ENCODE measurements at places on chromosomes 7 and 10.

- no peak for DNase-seq
- peaks cover 6% of the 10 kb centered on the region for H3K4me1 ChIP-seq
- no peak overlapping the region for H3K4me3 ChIP-seq
- H3K27me3 ChIP-seq = no peaks in the 10 kb centered on the region
These were observed 56.8 kb downstream of the RAB11FIP2 start for GRCh38 chr10:117989962-117990361.

DNA sequence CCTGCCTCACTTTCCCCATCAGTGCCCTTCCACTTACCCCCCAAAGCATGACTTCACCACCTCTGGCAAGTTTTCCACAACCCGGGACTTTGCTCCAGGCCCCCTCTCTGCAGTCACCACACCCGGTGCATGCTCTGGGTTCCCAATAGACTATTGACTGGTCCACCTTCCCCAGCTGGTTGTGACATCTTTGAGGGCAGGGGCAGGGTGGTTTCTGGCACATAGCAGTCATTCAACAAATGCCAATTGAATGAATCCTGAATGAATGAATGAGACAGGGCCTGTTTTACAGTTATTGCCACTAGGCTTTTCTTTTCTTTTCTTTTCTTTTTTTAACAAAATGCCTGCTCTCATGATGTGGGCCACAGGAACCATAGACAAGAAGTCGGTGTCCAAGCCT, 28.8 kb upstream of the DOCK1 start:
- no peak overlapping the region for H3K27ac ChIP-seq
- no peak overlapping the region for H3K4me3 ChIP-seq
- no peak for DNase-seq
- H3K4me1 ChIP-seq = no peaks in the 10 kb centered on the region

GRCh38 chr7:342681-343216, 52.8 kb downstream of the FOXL3 start:
- peaks cover 25% of the 10 kb centered on the region for H3K27me3 ChIP-seq
- H3K4me1 ChIP-seq = peaks cover 4% of the 10 kb centered on the region
- H3K27ac ChIP-seq = no peak overlapping the region
- no peaks in the 10 kb centered on the region for H3K36me3 ChIP-seq
- no peak overlapping the region for H3K4me3 ChIP-seq

GRCh38 chr10:112539340-112539739, 92.3 kb downstream of the VTI1A start:
- no peak for DNase-seq
- no peaks in the 10 kb centered on the region for H3K36me3 ChIP-seq
- no peaks in the 10 kb centered on the region for H3K27me3 ChIP-seq

- no peaks in the 10 kb centered on the region for H3K36me3 ChIP-seq
- DNase-seq = no peak
- no peaks in the 10 kb centered on the region for H3K27me3 ChIP-seq
- no peak overlapping the region for H3K27ac ChIP-seq
- no peak overlapping the region for H3K4me3 ChIP-seq
These were observed 4.8 kb upstream of the EIF4EBP2 start for GRCh38 chr10:70399177-70399576.

GRCh38 chr7:117072620-117073118, 119.4 kb downstream of the ST7 start:
- no peak overlapping the region for H3K4me3 ChIP-seq
- H3K36me3 ChIP-seq = no peaks in the 10 kb centered on the region
- no peak for DNase-seq
- peaks cover 3% of the 10 kb centered on the region for H3K4me1 ChIP-seq

DNA sequence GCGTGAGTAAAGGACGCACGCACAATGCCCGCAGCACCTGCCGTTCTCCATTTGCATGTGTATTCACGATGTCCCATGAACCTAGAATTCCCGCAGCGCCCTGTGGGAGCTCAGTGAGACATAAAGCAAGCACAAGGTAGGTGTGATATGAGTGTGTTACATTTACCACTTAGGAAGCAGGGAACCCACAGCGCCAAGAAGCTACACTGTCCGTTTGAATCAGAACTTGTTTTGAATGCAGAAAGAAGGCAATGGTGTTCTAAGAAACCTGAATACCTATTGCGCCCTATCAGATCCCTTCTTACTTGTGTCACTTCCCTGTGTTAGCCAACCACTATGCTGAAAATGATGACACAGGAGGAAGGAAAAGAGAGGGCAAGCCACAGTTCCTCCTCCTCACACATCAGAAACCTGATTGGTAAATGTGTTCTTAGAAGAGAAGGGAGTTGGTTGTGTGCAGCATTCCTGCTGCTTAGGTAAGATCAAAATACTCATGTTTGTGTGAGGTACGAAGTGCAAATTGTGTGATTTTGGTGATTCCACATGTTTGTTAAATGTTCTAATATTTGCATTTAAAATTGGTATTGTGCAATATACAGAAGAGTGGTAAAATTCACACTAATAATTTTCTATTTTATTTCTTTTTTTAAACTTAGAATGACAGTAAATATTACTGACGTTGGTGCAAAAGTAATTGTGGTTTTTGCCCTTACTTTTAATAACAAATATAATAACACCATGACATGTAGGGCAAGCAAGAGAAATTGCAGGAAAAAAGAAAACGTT, 185.4 kb downstream of the SEC23IP start:
- H3K27ac ChIP-seq = no peak overlapping the region
- H3K4me1 ChIP-seq = peaks cover 2% of the 10 kb centered on the region
- H3K4me3 ChIP-seq = no peak overlapping the region
- no peaks in the 10 kb centered on the region for H3K36me3 ChIP-seq
- H3K27me3 ChIP-seq = peaks cover 17% of the 10 kb centered on the region

GRCh38 chr7:26685606-26686005, 178.8 kb downstream of the SKAP2 start:
- H3K36me3 ChIP-seq = no peaks in the 10 kb centered on the region
- H3K4me1 ChIP-seq = peaks cover 3% of the 10 kb centered on the region
- H3K4me3 ChIP-seq = no peak overlapping the region

DNA sequence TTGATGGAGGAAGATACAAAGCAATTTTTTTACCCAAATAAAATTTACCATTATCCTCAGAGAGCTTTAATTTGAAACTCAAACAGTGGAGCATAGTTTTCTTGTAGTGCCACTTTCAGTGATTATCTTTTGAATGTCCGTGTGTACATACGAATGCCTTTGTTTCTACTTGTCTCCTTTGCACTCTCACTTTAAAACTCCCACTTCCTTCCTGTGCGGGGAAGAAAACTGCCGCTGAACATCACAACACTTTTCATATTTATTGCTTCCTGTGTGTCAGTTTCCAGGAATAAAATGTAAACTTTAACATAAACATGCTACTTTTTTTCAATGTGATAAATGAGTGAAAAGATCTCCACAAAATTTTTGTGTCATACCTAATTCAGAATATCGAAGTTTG, 102.4 kb downstream of the SEMA3A start:
- no peaks in the 10 kb centered on the region for H3K27me3 ChIP-seq
- H3K4me1 ChIP-seq = no peaks in the 10 kb centered on the region
- H3K27ac ChIP-seq = no peak overlapping the region
- no peaks in the 10 kb centered on the region for H3K36me3 ChIP-seq
- H3K4me3 ChIP-seq = no peak overlapping the region

DNA sequence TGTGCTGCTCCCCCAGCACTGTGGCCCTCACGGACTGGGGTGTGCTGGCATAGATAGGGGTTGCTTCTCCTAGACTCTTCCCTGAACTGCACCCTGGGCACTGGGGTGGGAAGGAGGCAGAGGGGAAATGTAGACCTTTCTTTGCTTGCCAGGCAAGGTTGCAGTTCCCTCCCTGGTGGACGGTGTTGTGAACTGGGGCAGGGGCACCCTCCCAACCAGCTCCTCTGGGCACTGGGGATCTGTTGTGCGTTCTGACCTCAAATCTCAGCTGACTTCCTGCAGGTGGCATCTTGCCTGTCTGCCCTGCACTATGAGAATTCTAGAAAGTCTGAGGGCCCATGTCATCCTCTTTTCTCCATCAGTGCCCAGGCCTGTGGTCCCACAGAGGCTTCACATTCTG, 53.9 kb downstream of the ARHGAP22 start:
- no peak for DNase-seq
- H3K4me3 ChIP-seq = no peak overlapping the region
- H3K27ac ChIP-seq = no peak overlapping the region
- H3K36me3 ChIP-seq = no peaks in the 10 kb centered on the region
- no peaks in the 10 kb centered on the region for H3K27me3 ChIP-seq

GRCh38 chr7:130877991-130878305, 143.9 kb upstream of the KLF14 start:
- no peak overlapping the region for H3K4me3 ChIP-seq
- H3K4me1 ChIP-seq = peaks cover 30% of the 10 kb centered on the region
- H3K27me3 ChIP-seq = no peaks in the 10 kb centered on the region
- H3K27ac ChIP-seq = no peak overlapping the region
- no peak for DNase-seq

- H3K36me3 ChIP-seq = no peaks in the 10 kb centered on the region
- DNase-seq = no peak
- no peak overlapping the region for H3K4me3 ChIP-seq
- H3K27ac ChIP-seq = no peak overlapping the region
- no peaks in the 10 kb centered on the region for H3K4me1 ChIP-seq
- H3K27me3 ChIP-seq = no peaks in the 10 kb centered on the region
These were observed 40.9 kb downstream of the MYO3A start for GRCh38 chr10:25974897-25975459.

GRCh38 chr7:462173-463103, 57.2 kb downstream of the PDGFA start:
- H3K4me3 ChIP-seq = no peak overlapping the region
- DNase-seq = no peak
- H3K4me1 ChIP-seq = peaks cover 16% of the 10 kb centered on the region

DNA sequence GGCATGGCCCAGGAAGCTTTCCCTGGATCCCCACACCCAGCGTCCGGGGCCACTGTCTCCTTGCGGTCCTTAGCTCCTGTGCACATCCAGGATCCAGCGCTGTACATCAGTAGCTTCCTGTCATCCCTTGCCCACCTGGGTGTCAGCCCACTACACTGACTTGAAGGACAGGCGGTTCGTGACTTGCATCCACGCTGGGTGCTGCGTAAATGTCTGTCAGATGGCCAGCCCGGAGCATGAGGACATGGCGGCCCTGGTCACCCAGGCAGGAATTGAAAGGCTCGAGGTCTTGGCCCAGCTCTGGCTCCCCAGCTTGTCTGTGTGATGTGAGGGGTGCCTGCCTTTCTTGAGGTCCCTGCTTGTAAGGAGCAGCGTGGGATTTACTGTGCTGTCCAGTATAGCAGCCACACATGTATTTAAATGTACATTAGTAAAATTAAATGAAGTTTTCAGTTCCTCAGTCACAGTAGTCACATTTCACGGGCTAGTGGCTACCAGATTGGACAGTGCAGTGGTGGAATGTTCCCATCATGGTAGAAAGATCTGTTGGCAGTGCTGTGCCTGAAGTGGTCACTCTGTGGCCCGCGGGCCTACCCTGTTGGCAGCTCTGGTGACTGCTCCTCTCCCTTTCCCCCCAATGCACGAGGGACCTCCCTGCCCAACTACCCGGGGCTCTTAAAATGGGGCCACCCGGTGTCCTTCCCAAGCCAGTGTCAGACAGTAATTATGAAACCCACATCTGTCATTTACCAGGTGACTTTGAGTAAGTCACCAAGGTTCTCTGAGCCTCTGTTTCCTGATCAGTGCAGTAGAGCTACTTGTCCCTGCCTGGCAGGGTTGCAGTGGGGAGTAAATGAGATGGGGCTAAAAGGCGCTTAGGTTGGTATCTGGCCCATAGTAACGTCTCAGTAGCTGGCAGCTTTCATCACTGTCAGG, 97.8 kb upstream of the PPIF start:
- no peaks in the 10 kb centered on the region for H3K27me3 ChIP-seq
- H3K36me3 ChIP-seq = peaks cover 58% of the 10 kb centered on the region
- H3K4me1 ChIP-seq = peaks cover 3% of the 10 kb centered on the region
- no peak for DNase-seq
- no peak overlapping the region for H3K4me3 ChIP-seq

GRCh38 chr10:126671402-126671975, 996 bp upstream of the C10orf90 start:
- H3K4me3 ChIP-seq = no peak overlapping the region
- DNase-seq = no peak
- H3K27ac ChIP-seq = no peak overlapping the region
- H3K4me1 ChIP-seq = no peaks in the 10 kb centered on the region

GRCh38 chr7:103752995-103753394, 236.5 kb downstream of the RELN start:
- no peaks in the 10 kb centered on the region for H3K4me1 ChIP-seq
- H3K27ac ChIP-seq = no peak overlapping the region
- no peaks in the 10 kb centered on the region for H3K36me3 ChIP-seq
- H3K27me3 ChIP-seq = no peaks in the 10 kb centered on the region

DNA sequence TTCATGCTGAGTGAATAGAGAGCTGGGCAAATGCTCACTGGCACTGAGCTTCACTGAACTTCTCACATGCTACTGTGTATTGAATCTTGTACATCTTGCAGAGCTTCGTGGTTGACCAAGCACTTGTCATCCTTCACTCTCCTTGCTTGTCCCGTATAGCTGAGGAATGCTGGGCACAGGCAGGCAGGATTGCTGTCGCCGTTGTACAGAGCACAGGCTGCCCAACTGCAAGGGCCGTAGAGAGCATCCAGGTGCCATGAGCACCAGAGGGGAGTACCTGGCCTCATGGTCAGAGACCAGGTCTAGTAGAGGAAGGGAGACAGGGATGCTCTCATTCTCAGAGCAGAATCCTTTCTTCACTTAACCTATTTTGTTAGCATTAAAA, 99.8 kb upstream of the RET start:
- DNase-seq = no peak
- H3K27ac ChIP-seq = no peak overlapping the region
- no peaks in the 10 kb centered on the region for H3K27me3 ChIP-seq
- no peak overlapping the region for H3K4me3 ChIP-seq

DNA sequence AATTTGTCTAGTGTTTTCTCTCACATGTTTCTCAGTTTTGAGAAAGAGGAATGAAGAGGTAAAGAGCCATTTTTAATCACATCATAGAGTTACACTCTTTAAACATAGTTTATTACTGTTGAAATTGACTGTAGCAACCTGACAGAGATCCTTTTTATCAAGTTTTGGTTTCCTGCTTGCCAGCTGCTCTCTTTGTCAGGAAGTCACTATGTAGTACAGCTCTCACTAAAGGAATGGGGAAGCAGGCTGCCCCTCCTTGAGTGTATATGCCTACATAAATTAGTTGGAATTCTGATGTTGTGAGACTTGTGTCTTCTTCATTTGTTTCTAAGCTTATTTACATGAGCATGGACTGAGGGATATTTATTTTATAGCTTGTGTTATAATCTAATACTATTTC, 1274.0 kb upstream of the CELF2 start:
- no peak overlapping the region for H3K4me3 ChIP-seq
- H3K27ac ChIP-seq = no peak overlapping the region
- H3K36me3 ChIP-seq = no peaks in the 10 kb centered on the region
- DNase-seq = no peak
- no peaks in the 10 kb centered on the region for H3K4me1 ChIP-seq

- H3K36me3 ChIP-seq = no peaks in the 10 kb centered on the region
- no peak for DNase-seq
- no peaks in the 10 kb centered on the region for H3K27me3 ChIP-seq
- H3K27ac ChIP-seq = no peak overlapping the region
- no peaks in the 10 kb centered on the region for H3K4me1 ChIP-seq
These were observed 483.1 kb downstream of the RPS24 start for GRCh38 chr10:78516756-78517155.

DNA sequence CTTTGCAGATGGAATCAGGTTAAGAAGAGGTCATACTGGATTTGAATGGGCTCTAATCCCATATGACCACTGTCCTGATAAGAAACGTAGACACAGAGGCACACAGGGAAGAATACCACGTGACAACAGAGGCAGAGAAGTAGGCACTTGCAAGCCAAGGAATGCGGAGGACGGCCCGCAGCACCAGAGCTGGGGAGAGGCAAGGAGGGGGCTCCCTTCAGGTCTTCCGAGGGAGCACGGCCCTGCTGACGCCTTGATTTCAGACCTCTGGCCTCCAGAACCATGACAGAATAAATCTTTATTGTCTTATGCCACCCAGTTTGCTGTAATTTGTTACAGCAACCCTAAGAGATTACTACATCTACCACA, 44.7 kb upstream of the TMEM213 start:
- no peak for DNase-seq
- H3K27ac ChIP-seq = no peak overlapping the region
- no peaks in the 10 kb centered on the region for H3K4me1 ChIP-seq
- H3K27me3 ChIP-seq = no peaks in the 10 kb centered on the region

All from neuronal stem cell (in vitro differentiated cells).